Kidney epithelial cell (primary cell): ENCODE measurements at places on chromosomes 5 and 9. TPM values are rescaled to one million over a fixed set of nuclear protein-coding genes. Genes with fewer than 3 reads are reported as not detected.

The SLC6A19 gene
- total RNA-seq: not detected in 2 replicates

The GALNT12 gene
- total RNA-seq: 10.2 and 11.5 TPM in 2 replicates

The TIGD6 gene
- 4.1 and 4.7 TPM in 2 replicates for total RNA-seq

The GGTA1 gene
- total RNA-seq: not detected in 2 replicates

The GRIN1 gene
- 0.04 TPM in 1 of 2 replicates, not detected in the other for total RNA-seq

The CCNJL gene
- 21.9 and 23.4 TPM in 2 replicates for total RNA-seq

The CCNB1 gene
- total RNA-seq: 32.6 and 34.0 TPM in 2 replicates

The KDM3B gene
- total RNA-seq: 44.3 and 45.1 TPM in 2 replicates

The ADGRV1 gene
- 2.7 and 3.5 TPM in 2 replicates for total RNA-seq

The SH3TC2 gene
- total RNA-seq: 7.9 and 8.4 TPM in 2 replicates

The FSTL4 gene
- total RNA-seq: not detected in 2 replicates

The FBLL1 gene
- total RNA-seq: 0.84 and 1.0 TPM in 2 replicates

The PTPDC1 gene
- 8.8 and 8.9 TPM in 2 replicates for total RNA-seq

The TTC23L gene
- under 0.01 and 2.1 TPM in 2 replicates for total RNA-seq

The RASGRF2 gene
- total RNA-seq: 5.4 and 5.8 TPM in 2 replicates

The ERAP2 gene
- 19.1 and 19.2 TPM in 2 replicates for total RNA-seq

The NOXA1 gene
- 0.84 and 1.8 TPM in 2 replicates for total RNA-seq

The SPAAR gene
- not detected in 2 replicates for total RNA-seq

The AGPAT2 gene
- total RNA-seq: 72.9 and 81.2 TPM in 2 replicates

The EQTN gene
- not detected in 2 replicates for total RNA-seq

The LIX1 gene
- 0.07 TPM in 1 of 2 replicates, not detected in the other for total RNA-seq

The ANKRD34B gene
- total RNA-seq: 1.5 and 2.2 TPM in 2 replicates

The TRIO gene
- total RNA-seq: 174 and 196 TPM in 2 replicates

The SQSTM1 gene
- 905 and 956 TPM in 2 replicates for total RNA-seq

The PHF24 gene
- 0.07 and 0.58 TPM in 2 replicates for total RNA-seq

The PARP8 gene
- total RNA-seq: 29.7 and 33.7 TPM in 2 replicates

The TIMD4 gene
- not detected in 2 replicates for total RNA-seq

The MTAP gene
- 29.0 and 35.1 TPM in 2 replicates for total RNA-seq

The HTR4 gene
- total RNA-seq: not detected in 2 replicates

The MEGF10 gene
- total RNA-seq: 0.96 and 1.3 TPM in 2 replicates

The CCDC171 gene
- 3.3 and 5.0 TPM in 2 replicates for total RNA-seq

The CSNK1G3 gene
- total RNA-seq: 57.4 and 65.9 TPM in 2 replicates

The GRXCR2 gene
- total RNA-seq: not detected in 2 replicates

The FAXDC2 gene
- 0.62 and 2.6 TPM in 2 replicates for total RNA-seq

The CA9 gene
- total RNA-seq: 0.04 and 0.27 TPM in 2 replicates

The TRIM7 gene
- total RNA-seq: 2.9 and 4.4 TPM in 2 replicates

The MYMK gene
- total RNA-seq: not detected in 2 replicates

The RNF38 gene
- 27.6 and 33.0 TPM in 2 replicates for total RNA-seq

The SCAI gene
- 2.3 and 5.8 TPM in 2 replicates for total RNA-seq

The PLPPR1 gene
- total RNA-seq: 0.08 TPM in 1 of 2 replicates, not detected in the other

The HAVCR1 gene
- 0.29 and 1.4 TPM in 2 replicates for total RNA-seq

The ORM2 gene
- not detected in 2 replicates for total RNA-seq
